ENCODE measurements at places on chromosomes 12 and 14.
A peak's percentile ranks its signal among the peaks of the same experiment; 100 is the strongest.

DNA sequence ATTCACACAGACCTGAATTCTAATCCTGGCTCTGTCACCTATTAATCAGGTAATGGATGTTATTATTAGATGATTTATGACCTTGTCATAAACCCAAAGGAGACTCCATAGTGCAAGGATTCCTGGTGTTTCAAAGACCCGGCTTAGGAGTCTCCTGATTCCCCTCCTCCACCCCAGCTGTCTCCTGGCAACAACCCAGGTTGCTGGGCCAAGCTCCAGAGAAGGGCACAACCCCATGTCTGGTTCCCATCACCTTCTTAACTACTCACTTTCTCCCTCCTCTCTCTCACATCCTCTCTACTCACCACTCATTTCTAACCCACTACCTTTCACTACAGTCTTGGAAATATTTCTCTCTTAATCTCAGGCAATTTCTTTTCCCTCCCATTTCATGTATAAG lies 41.6 kb downstream of the RHOJ start:
- H3K27me3 ChIP-seq = peaks cover 7% of the 10 kb centered on the region
- H3K36me3 ChIP-seq = no peaks in the 10 kb centered on the region
- no peaks in the 10 kb centered on the region for H3K4me1 ChIP-seq
- no peak overlapping the region for H3K27ac ChIP-seq
- no peak overlapping the region for H3K4me3 ChIP-seq

- H3K27ac ChIP-seq = no peak overlapping the region
- no peak overlapping the region for H3K4me3 ChIP-seq
- DNase-seq = no peak
- no peaks in the 10 kb centered on the region for H3K4me1 ChIP-seq
- no peaks in the 10 kb centered on the region for H3K36me3 ChIP-seq
These were observed 44.5 kb upstream of the ZDHHC17 start for GRCh38 chr12:76719171-76720041.

DNA sequence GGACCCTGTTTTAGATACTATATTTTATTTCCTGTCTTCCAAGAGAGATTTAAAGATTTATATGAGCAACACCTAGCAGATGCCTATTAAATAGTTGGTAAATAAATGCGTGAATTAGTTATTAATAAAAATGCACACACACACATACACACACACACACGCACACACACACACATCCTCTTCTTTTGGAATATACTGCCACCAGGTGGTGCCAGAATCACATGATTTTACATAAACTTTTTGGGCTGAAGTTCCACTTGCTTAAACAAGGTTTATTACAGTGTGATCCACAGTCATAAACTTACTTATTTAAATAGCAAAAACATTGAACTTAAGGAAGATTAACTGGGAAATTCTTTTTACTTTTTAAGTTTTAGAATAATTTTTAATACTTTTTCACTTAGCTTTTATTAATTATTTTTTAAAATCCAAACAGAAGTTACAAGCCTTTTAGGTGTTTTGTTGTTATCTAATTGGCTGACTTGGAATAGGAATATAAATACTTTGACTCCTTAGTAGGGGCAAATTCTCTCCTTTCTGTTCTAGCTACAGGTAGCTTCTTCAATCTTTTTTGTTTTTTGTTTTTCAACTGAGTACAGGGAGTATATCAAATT lies 17.5 kb downstream of the RAD51B start:
- no peak overlapping the region for H3K27ac ChIP-seq
- no peaks in the 10 kb centered on the region for H3K4me1 ChIP-seq
- H3K36me3 ChIP-seq = peaks cover 6% of the 10 kb centered on the region
- peak; percentile 62 for DNase-seq
- no peaks in the 10 kb centered on the region for H3K27me3 ChIP-seq
- H3K4me3 ChIP-seq = no peak overlapping the region

DNA sequence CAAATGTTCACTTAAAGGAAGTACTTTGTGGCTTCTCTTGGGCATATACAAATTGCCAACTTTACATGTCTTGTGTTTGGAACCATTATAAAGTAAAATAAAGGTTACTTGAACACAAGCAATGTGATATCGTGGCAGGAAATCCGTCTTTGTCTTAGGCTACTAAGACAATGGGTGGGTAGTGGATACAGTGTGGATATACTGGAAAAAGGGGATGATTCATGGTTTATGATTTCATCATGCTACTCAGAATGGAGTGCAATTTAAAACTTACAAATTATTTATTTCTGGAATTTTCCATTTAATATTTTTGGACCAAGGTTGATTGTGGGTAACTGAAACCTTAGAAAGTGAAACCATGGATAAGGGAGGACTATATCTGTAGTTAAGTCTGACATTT lies 48.4 kb downstream of the MYRFL start:
- no peak overlapping the region for H3K27ac ChIP-seq
- H3K27me3 ChIP-seq = no peaks in the 10 kb centered on the region
- DNase-seq = no peak
- no peaks in the 10 kb centered on the region for H3K4me1 ChIP-seq

- H3K27ac ChIP-seq = no peak overlapping the region
- H3K36me3 ChIP-seq = peaks cover 2% of the 10 kb centered on the region
- DNase-seq = no peak
- no peak overlapping the region for H3K4me3 ChIP-seq
These were observed 381.9 kb upstream of the RGS6 start for GRCh38 chr14:71550367-71550766.

GRCh38 chr12:20963303-20963702 lies 152.8 kb downstream of the SLCO1B3 start:
- no peak overlapping the region for H3K4me3 ChIP-seq
- no peaks in the 10 kb centered on the region for H3K4me1 ChIP-seq
- H3K27me3 ChIP-seq = no peaks in the 10 kb centered on the region
- DNase-seq = no peak
- H3K27ac ChIP-seq = no peak overlapping the region

GRCh38 chr14:98368916-98369315 lies 903.1 kb downstream of the BCL11B start:
- H3K27ac ChIP-seq = no peak overlapping the region
- H3K4me1 ChIP-seq = peaks cover 11% of the 10 kb centered on the region
- H3K27me3 ChIP-seq = no peaks in the 10 kb centered on the region
- H3K36me3 ChIP-seq = peaks cover 3% of the 10 kb centered on the region
- no peak overlapping the region for H3K4me3 ChIP-seq

- no peak for DNase-seq
- no peak overlapping the region for H3K27ac ChIP-seq
- H3K36me3 ChIP-seq = peaks cover 42% of the 10 kb centered on the region
- no peaks in the 10 kb centered on the region for H3K27me3 ChIP-seq
- peaks cover 12% of the 10 kb centered on the region for H3K4me1 ChIP-seq
These were observed 64.4 kb downstream of the TTLL5 start for GRCh38 chr14:75725481-75725880.

GRCh38 chr14:77003960-77004710 lies 24.4 kb downstream of the IRF2BPL start:
- no peak overlapping the region for H3K27ac ChIP-seq
- no peaks in the 10 kb centered on the region for H3K36me3 ChIP-seq
- no peak for DNase-seq
- no peak overlapping the region for H3K4me3 ChIP-seq
- H3K27me3 ChIP-seq = peaks cover 39% of the 10 kb centered on the region
- peaks cover 21% of the 10 kb centered on the region for H3K4me1 ChIP-seq

- H3K4me1 ChIP-seq = peaks cover 35% of the 10 kb centered on the region
- no peak for DNase-seq
- H3K27me3 ChIP-seq = peaks cover 57% of the 10 kb centered on the region
- H3K36me3 ChIP-seq = no peaks in the 10 kb centered on the region
- H3K27ac ChIP-seq = peak overlapping the region; percentile 80
These were observed 11.0 kb downstream of the PAPLN start for GRCh38 chr14:73248108-73248868.

DNA sequence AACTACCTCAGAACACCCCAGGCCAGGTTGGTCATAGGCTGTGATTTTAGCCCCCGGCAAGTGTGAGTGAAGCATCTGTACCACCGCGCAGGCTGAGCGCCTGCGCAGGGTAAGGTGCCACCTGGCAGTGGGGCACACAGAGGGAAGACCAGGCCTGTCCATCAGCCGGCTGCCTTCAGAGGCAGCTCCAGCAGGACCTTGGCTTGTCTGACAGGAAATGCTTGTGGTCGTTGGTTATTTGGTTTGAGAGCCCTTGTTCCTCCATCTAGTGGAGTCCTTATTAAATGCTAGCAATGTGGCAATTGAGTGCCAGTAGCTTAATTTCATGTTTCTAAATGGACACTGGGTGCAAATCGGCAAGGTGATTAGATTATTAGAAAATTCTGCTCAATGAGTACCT lies 27.5 kb downstream of the SLC25A29 start:
- H3K27me3 ChIP-seq = no peaks in the 10 kb centered on the region
- no peak overlapping the region for H3K4me3 ChIP-seq
- peaks cover 32% of the 10 kb centered on the region for H3K36me3 ChIP-seq
- peaks cover 27% of the 10 kb centered on the region for H3K4me1 ChIP-seq

GRCh38 chr14:75572104-75572503 lies 6.3 kb upstream of the FLVCR2 start:
- H3K4me1 ChIP-seq = peaks cover 18% of the 10 kb centered on the region
- H3K27me3 ChIP-seq = peaks cover 3% of the 10 kb centered on the region
- no peak for DNase-seq
- H3K4me3 ChIP-seq = no peak overlapping the region
- no peak overlapping the region for H3K27ac ChIP-seq

- no peaks in the 10 kb centered on the region for H3K36me3 ChIP-seq
- no peak overlapping the region for H3K4me3 ChIP-seq
- H3K27me3 ChIP-seq = no peaks in the 10 kb centered on the region
- no peak for DNase-seq
These were observed 434.1 kb downstream of the NOVA1 start for GRCh38 chr14:26163761-26164160.

- peaks cover 14% of the 10 kb centered on the region for H3K36me3 ChIP-seq
- H3K4me1 ChIP-seq = peaks cover 40% of the 10 kb centered on the region
These were observed 399 bp upstream of the WASHC4 start for GRCh38 chr12:105107171-105107493.

GRCh38 chr12:100388382-100388781 lies 31.5 kb downstream of the SLC17A8 start:
- no peak overlapping the region for H3K4me3 ChIP-seq
- peaks cover 5% of the 10 kb centered on the region for H3K27me3 ChIP-seq
- no peaks in the 10 kb centered on the region for H3K4me1 ChIP-seq
- H3K36me3 ChIP-seq = no peaks in the 10 kb centered on the region
- no peak overlapping the region for H3K27ac ChIP-seq
- no peak for DNase-seq

DNA sequence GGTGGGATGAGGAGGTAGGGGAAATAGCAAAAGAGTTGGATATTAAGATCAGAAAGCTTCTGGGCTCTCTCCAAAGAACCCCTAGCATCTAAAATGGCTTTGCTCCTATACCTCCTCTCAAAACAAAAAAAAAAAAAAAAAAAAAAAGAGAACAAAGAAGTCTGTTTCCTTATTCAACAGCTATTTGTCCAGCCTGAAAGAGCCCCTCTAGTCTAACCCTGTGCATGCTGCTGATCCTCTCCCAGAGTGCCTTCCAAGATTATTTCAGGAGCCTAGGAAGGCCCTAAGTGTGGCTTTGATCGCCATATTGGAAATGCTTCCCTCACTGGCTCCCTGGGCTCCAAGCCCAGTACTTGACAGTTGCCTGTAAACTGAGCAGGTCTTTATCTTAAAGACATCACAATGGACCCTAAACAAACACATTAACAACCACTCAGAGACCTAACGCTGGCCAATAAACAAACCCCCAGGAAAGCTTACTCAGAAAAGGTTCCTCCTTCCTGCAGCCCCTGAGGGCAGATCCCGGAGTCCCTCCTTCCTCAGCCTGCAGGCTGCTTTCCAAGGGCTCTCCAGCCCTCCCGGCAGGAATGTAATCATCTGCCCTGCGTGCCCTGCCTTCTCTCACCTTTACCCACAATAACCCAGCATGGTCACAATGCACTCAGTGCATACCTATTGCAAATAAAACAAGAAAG lies 17.4 kb upstream of the COL2A1 start:
- no peak overlapping the region for H3K4me3 ChIP-seq
- no peak for DNase-seq
- H3K4me1 ChIP-seq = no peaks in the 10 kb centered on the region
- peaks cover 77% of the 10 kb centered on the region for H3K27me3 ChIP-seq

GRCh38 chr12:41778934-41779333 lies 365.7 kb downstream of the GXYLT1 start:
- H3K27me3 ChIP-seq = no peaks in the 10 kb centered on the region
- no peak for DNase-seq
- H3K4me1 ChIP-seq = no peaks in the 10 kb centered on the region
- no peak overlapping the region for H3K4me3 ChIP-seq
- no peak overlapping the region for H3K27ac ChIP-seq
- no peaks in the 10 kb centered on the region for H3K36me3 ChIP-seq

GRCh38 chr12:116783525-116784237 lies 45.6 kb downstream of the RNFT2 start:
- no peak overlapping the region for H3K27ac ChIP-seq
- H3K4me1 ChIP-seq = no peaks in the 10 kb centered on the region
- H3K4me3 ChIP-seq = no peak overlapping the region
- H3K36me3 ChIP-seq = peaks cover 9% of the 10 kb centered on the region
- no peaks in the 10 kb centered on the region for H3K27me3 ChIP-seq
- no peak for DNase-seq

DNA sequence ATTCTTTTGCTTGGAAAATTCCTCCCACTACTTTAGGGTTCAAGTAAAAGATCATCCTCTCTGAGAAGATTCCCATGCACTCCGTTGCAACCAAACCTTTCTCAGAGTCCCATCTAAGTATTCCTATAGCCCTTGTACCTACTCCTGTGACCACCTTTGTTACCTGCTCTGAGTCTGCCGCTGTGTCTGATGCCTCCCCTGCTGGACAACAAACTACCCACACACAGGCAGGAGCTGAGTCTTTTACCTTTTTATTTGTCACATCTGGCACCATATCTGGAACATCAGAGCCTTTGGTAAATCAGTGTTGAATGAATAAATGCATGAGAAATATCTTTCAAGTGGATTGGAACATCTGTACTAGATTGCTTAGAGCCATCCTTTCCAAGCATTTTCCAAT lies 82.1 kb upstream of the FLRT2 start:
- no peaks in the 10 kb centered on the region for H3K36me3 ChIP-seq
- no peak overlapping the region for H3K4me3 ChIP-seq
- no peak for DNase-seq

DNA sequence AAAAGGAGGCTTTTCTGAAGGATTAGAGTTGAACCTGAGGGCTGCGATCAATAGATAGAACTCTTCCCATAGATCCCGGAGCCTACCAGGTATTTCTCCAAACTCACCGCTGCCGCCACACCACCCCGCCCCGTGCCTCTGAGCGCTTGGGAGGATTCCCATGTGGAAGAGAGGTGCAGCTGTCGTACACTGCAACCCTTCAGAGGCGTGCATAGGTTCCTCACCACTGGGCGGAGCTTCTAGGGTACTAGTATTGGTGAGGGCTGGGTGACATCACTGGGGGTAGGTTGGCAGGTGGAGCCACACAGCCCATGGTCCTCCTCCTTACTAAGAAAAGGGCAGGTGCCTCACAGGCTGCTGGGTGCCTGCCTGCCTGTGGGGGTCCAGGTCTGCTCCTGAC lies 127.0 kb downstream of the TSPAN9 start:
- peaks cover 53% of the 10 kb centered on the region for H3K27me3 ChIP-seq
- H3K27ac ChIP-seq = no peak overlapping the region

GRCh38 chr14:44149597-44149996 lies 357.5 kb downstream of the FSCB start:
- no peaks in the 10 kb centered on the region for H3K36me3 ChIP-seq
- no peaks in the 10 kb centered on the region for H3K4me1 ChIP-seq
- no peak overlapping the region for H3K4me3 ChIP-seq
- DNase-seq = no peak
- H3K27ac ChIP-seq = no peak overlapping the region

GRCh38 chr14:33335366-33335765 lies 396.7 kb downstream of the NPAS3 start:
- no peak overlapping the region for H3K4me3 ChIP-seq
- no peaks in the 10 kb centered on the region for H3K36me3 ChIP-seq
- H3K4me1 ChIP-seq = no peaks in the 10 kb centered on the region
- no peak overlapping the region for H3K27ac ChIP-seq
